Stimulated activated CD8-positive, alpha-beta memory T cell treated with anti-CD3 and anti-CD28 coated beads, Interleukin-2, amount 100 ng/mL, for 1 hour (primary cell): ENCODE measurements at places on chromosomes 5 and 9.

- DNase-seq: no peak
Measured at GRCh38 chr9:72396247-72397091, 31.5 kb upstream of the ZFAND5 start.

- no peak for DNase-seq
Measured at GRCh38 chr5:42572313-42572712, 149.1 kb downstream of the GHR start.

DNA sequence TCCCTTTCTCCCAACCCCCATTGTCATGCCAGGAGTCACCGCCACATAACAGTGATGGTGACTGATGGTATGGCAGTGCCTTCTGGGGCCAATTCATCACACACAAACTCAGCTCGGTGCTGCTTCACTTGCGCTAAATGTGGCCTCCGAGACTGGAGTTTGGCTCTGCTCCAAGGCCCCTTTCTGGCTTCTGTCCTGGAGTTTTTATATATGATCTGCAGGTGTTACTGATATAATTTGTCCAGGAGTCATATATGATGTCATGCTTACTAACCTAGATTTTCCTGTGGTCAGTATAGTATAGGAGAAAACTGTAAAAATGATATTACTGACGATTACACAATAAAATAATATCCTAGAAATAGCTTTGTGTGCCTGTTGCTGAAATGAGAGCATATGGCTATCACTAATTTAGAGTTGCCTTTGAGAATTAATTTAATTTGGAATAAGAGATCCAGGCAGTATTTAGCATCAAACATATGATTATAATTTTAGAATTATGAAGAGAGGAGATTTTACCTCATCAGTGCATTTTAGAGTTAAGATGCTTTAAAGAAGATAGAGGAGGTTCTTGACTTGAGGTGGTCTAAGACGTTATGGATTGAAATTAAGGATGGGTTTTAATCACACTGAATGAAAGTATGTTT is 334.1 kb upstream of the CD180 start:
- DNase-seq: no peak

- no peak for DNase-seq
Measured at GRCh38 chr5:151676719-151677118, 10.0 kb downstream of the SPARC start.

DNA sequence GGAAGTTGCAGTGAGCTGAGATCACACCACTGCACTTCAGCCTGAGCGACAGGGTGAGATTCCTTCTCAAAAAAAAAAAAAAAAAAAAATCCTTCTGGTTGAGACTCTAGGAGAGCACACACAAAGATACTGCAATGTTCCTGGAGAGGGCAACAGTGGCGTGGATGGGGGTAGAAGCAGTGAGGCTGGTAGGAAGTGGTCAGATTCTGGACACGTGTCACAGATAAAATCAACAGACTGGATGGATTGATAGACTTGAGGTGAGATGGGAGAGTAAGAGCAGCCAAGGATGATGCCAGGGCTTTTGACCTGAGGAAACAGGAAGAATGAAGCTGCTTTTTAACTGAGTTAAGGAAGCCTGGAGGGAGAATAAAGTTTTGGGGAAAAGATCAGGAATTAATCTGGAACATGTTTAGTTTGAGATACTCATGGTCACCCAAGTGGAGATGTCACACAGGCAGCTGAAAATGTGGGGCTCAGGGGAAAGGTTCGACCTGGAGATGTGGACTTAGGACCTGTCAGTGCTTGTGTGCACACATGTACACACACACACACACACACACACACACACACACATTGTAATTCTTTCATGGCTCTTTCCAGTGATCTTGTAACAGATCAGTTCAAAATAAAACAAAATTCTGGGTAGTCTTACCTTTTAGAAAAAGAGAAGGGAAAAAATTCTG is 88.1 kb downstream of the FANCC start:
- no peak for DNase-seq

GRCh38 chr9:127397646-127398274 is 791 bp downstream of the SLC2A8 start:
- no peak for DNase-seq

- DNase-seq: no peak
Measured at GRCh38 chr9:130183133-130183762, 11.0 kb downstream of the NCS1 start.

DNA sequence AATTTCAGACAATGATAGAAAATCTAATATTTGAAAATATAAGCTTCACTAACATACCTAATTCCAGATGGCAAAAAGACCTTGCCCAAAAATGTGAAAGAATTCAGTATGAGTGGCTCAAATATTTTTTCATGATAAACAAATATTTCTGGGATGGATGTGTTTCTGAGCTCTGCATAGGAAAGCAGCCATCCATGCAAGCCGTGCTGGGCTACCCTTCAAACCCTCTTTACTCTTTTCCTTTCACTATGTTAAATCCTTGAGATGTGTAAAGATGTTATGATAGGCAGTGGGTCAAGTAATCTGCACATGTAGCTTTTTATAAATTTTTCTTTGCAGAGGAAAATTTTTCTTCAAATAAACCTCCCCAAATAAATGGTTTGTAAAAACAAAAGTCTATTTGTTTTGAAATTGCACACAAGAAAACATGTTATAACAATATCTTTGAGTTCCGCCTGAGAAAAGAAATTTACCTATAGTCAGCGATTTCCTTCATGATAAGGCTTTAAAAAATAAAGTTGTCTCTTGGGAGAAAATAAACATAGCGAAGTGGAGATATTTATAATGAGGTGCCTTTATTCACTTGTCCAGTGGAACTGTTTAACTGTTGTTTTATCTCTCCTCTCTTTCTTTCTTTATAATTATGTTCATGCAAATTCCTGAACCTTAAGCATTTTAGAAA is 154.3 kb upstream of the PITX1 start:
- DNase-seq: no peak

GRCh38 chr5:116438979-116439554 is 135.6 kb downstream of the SEMA6A start:
- DNase-seq: no peak

GRCh38 chr9:128733256-128733655 is 9.3 kb upstream of the ZDHHC12 start:
- no peak for DNase-seq

DNA sequence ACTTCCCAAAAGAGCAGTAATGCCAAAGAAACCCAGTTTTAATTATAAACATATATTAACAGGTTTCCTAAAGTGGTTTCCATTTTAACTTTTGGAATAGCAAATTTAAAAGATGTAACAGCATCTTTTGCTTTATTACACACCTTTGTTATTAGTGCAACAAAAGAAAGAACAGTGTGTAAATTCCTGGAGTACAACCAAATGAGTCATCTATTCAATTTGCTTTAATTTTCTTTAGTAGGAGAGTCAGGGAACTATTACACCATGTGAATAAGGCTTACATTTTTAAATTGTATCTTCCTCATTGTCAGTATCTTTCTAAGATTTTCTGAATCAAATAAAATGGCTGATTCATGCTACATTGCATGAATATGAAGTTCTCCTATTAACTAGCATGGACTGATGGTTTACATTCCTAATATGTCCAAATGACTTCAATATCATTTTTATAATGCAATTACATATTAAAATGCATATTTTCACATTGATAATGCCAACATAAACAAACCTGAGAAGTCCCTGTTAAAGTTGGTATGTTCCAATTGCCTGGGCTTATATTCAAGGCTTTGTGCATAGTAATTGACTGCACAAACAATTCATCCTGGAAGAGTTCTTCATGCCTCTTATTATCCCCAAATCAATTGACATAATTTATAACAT is 22.5 kb downstream of the EDIL3 start:
- no peak for DNase-seq

DNA sequence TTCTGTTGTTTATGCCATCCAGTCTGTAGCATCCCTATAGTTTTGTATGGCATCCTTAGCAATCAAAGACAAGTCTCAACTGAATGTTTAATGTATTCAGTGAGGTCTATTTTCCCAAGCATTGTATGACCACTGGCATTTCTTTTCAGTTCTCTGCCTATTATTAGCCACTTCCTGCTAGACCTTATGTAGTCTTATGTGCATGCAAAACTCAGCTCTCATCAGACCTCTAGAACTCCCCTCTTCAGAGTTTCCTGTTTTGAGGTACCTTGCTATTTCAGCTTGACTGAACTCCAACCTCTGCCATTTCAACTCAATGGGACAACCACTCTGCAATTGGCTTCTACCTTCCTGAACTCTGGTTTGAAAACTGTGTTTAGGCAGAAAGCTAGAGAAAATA is 113.2 kb downstream of the SLC25A46 start:
- no peak for DNase-seq

DNA sequence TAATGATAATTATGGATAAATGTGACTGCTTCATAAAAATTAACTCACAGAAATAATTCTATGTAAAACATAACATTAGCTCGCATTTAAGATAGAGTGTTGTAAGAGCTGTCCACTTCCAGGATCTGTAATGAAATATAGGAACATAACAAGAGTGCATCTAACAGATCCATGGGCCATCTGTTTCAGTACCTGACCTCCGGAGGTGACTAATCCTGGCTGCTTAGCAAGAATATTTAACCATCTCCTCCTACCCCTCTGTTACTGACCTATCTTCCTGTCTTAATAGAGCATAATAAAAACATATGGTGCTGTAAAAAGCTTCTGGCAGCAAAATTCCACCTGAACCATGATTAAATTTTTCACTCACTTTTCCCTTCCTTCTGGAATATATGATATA is 7.1 kb downstream of the PLCXD3 start:
- DNase-seq: no peak

GRCh38 chr9:133387680-133388079 is 11.5 kb downstream of the STKLD1 start:
- DNase-seq: no peak

GRCh38 chr5:96997265-96997859 is 61.5 kb downstream of the LNPEP start:
- DNase-seq: no peak

DNA sequence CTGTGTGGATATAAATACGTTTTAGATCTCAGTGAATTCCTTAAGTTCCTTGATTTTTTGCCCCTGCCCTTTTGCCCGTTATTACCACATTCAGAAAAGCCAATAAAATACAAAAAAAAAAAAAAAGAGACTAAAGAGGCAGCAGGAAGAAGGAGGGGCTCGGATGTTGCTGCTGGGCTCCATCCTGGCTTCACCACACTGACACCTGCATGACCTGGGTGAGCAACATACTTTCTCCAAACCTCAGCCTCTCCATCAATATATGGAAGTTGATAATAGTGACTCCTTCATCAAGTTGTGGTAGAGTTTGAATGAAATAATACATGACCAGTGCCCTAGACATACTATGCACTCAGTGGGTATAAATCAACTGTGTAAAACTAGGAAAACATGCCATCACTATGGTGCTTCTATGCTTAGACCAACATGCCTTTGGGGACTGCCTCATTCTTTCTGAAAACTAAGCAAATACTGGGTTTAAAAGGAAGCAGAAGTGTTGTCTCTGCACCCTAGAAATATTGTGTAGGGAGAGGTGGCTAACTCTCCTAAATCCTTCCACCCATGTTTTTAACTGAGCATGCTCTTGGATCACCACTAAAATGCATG is 243.0 kb downstream of the PIK3R1 start:
- no peak for DNase-seq

- no peak for DNase-seq
Measured at GRCh38 chr5:13919786-13920185, 24.7 kb downstream of the DNAH5 start.

DNA sequence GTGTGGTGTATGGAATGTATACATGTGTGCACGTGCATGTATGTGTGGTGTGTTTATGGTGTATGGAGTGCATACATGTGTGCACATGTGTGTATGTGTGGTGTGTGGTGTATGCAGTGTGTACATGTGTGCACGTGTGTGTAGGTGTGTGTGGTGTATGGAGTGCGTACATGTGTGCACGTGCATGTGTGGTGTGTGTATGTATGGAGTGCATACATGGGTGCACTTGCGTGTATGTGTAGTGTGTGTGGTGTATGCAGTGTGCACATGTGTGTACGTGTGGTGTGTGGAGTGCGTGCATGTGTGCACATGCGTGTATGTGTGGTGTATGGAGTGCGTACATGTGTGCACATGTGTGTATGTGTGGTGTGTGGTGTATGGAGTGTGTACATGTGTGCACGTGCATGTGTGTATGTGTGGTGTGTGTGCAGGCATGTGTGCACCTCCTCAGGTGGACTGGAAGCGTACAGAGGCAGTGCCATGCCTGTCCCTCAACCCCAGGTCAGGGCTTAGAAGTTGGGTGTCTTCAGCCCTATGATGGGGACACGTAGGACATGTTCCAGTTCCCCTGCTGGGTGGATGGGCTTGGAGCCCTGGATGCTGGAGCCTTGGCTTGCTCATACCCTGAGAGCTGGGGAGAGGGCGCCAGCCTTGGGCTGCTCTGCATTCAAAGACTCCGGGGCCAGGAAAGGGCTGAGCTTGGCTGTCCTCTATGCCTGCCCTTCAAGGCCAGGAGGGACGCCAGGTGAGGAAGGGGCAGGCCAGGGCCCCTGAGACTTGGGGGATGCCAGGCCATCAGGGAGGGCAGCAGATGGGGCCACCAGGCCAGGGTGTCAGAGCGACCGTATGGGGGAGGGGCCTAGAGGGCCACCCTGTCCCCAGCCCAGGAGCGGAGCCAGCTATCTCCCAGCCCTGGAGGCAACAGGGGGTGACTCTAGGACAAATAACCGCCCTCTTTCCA is 12.2 kb downstream of the MYMK start:
- no peak for DNase-seq

- DNase-seq: no peak
Measured at GRCh38 chr9:127411122-127411521, 13.1 kb upstream of the ZNF79 start.

DNA sequence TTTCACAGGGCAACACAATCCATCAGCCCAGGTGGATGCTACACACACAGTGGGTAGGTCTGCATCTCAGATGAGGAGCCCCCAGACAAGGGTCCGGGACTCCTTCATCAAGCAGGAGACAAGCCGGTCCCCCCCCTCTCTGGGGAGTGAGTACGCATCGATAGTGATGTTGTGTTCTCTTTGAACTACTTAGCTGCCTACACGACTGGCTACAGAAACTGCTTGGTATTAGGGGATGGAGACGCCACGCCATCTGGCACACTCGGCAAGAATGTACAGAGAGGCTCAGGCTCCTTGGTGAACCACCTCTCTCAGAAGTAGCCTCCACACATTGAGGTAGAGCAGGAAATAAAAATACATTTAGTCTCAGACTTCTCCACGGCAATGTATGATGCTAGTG is 179.8 kb downstream of the CNTNAP3 start:
- DNase-seq: no peak

DNA sequence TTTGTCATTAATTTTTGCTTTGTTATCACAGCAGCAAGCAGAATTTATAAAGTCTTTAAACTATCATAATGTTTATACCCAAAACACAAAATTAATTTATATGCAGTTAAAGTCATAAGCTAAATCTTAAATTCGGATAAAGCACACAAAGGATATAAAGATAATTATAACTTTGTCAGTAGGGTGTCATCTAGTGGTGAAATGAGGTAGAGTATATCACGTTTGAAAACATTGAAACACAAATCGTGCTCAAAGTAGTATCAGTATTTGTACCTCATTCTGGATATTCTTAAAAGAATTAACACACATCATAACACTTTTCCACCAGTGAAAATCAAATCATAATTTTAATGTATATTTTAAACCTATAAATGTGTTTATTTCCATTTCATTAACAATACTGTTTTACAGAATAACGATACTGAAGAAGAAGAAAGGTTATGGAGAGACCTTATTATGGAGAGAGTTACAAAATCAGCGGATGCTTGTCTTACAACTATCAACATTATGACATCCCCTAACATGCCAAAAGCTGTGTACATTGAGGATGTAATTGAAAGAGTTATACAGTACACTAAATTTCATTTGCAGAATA is 129.5 kb downstream of the NIPBL start:
- DNase-seq: no peak

GRCh38 chr5:152622628-152623027 is 217.5 kb upstream of the NMUR2 start:
- DNase-seq: no peak
